Neural crest cell (in vitro differentiated cells): ENCODE measurements at places on chromosomes 2 and 18. TPM values are rescaled to one million over a fixed set of nuclear protein-coding genes. Genes with fewer than 3 reads are reported as not detected.
A peak's percentile ranks its signal among the peaks of the same experiment; 100 is the strongest.

The SCYGR7 gene
- total RNA-seq: not detected in 2 replicates

The C18orf54 gene
- 27.9 and 30.6 TPM in 2 replicates for total RNA-seq

The C2orf81 gene
- 7.3 and 7.9 TPM in 2 replicates for total RNA-seq

DNA sequence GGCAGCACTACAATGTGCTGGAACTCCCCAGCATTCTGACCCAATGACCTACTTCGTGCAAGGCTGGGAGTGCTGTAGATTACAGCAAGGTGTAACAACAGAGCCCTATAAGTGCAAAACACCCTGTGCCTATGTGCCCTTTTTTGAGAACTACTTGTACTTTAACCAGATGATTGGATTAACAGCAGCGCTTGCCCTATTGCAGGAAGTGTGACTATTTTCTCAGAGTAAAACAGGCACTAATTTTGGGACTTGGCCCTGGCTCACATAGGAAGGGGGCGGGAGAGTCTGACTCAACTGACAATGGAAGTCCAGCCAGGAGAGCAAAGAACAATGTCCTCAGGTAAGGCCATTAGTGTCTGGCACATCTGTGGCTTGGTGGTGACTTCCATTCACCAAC lies 35.6 kb upstream of the RNF125 start:
- H3K4me3 ChIP-seq: no peak overlapping the region
- DNase-seq: no peak
- H3K36me3 ChIP-seq: no peaks in the 10 kb centered on the region
- H3K4me1 ChIP-seq: no peaks in the 10 kb centered on the region

GRCh38 chr2:30147196-30147714 lies 448 bp downstream of the YPEL5 start:
- no peak overlapping the region for H3K27ac ChIP-seq
- peak; percentile 12 for DNase-seq
- peaks cover 30% of the 10 kb centered on the region for H3K27me3 ChIP-seq
- no peaks in the 10 kb centered on the region for H3K36me3 ChIP-seq
- peaks cover 21% of the 10 kb centered on the region for H3K4me1 ChIP-seq

- no peak overlapping the region for H3K27ac ChIP-seq
- no peaks in the 10 kb centered on the region for H3K27me3 ChIP-seq
- H3K36me3 ChIP-seq: peaks cover 3% of the 10 kb centered on the region
- no peaks in the 10 kb centered on the region for H3K4me1 ChIP-seq
- no peak for DNase-seq
Measured at GRCh38 chr2:107648781-107649404, 177.8 kb upstream of the RGPD4 start.
